Upper lobe of right lung (tissue), 1 donor: ENCODE measurements at places on chromosomes 7 and 10. TPM values are rescaled to one million over a fixed set of nuclear protein-coding genes. Genes with fewer than 3 reads are reported as not detected.

The GDF10 gene
- 16.8 TPM for total RNA-seq

The MPP7 gene
- total RNA-seq: 36.8 TPM

The SPDYE5 gene
- total RNA-seq: not detected

The SORBS1 gene
- total RNA-seq: 50.7 TPM

The OR2A5 gene
- not detected for total RNA-seq

The PARD3 gene
- 38.5 TPM for total RNA-seq

The PDK4 gene
- 156 TPM for total RNA-seq

The ABCB4 gene
- total RNA-seq: 0.41 TPM

The PPP1R17 gene
- not detected for total RNA-seq

The UBE2H gene
- total RNA-seq: 69.1 TPM

The PVRIG gene
- 1.4 TPM for total RNA-seq

The RBM20 gene
- 0.41 TPM for total RNA-seq

The MBL2 gene
- total RNA-seq: not detected

The CHAT gene
- total RNA-seq: not detected

The TMEM270 gene
- total RNA-seq: not detected

The SMIM30 gene
- 48.5 TPM for total RNA-seq

The ZPBP gene
- total RNA-seq: not detected

The LRRC61 gene
- 10.2 TPM for total RNA-seq

The COL26A1 gene
- 0.58 TPM for total RNA-seq

The PALD1 gene
- 27.0 TPM for total RNA-seq

The CYP2C9 gene
- 0.20 TPM for total RNA-seq

The ARPC1A gene
- total RNA-seq: 137 TPM

The HOXA6 gene
- total RNA-seq: 6.5 TPM

The FZD1 gene
- total RNA-seq: 25.7 TPM

The ADRA2A gene
- 4.9 TPM for total RNA-seq
